AG04449 (cell line): ENCODE measurements at places on chromosomes 6 and 20.

- DNase-seq: no peak
Measured at GRCh38 chr6:163419413-163420288, 5.1 kb downstream of the QKI start.

GRCh38 chr20:17381724-17382123 lies 149.5 kb downstream of the BFSP1 start:
- no peak for DNase-seq

GRCh38 chr20:56903858-56904257 lies 274.8 kb downstream of the TFAP2C start:
- no peak for DNase-seq

DNA sequence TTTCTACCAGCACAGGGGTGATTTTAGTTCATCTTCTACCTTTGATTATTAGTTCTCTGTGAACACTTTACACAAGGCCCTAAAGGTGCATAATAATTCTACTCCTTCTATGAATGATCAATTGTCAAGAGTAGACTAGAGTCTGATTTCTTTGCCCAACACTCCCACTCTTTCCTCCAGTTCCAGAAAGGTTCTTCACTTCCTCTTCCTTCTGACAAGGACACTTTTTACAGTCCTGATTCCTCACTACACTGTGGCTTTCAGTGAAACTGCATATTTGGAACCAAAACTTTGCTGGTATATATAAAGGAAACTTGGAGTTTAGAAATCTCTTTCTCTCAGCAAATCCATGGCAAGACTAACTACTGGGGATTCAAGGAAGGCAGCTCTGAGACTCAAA lies 10.6 kb upstream of the RSPO3 start:
- no peak for DNase-seq

- no peak for DNase-seq
Measured at GRCh38 chr6:116887894-116888293, 10.9 kb downstream of the RFX6 start.

GRCh38 chr6:11333132-11333849 lies 100.8 kb upstream of the NEDD9 start:
- no peak for DNase-seq
